ENCODE measurements at places on chromosomes 7 and 10. TPM values are rescaled to one million over a fixed set of nuclear protein-coding genes. Genes with fewer than 3 reads are reported as not detected.

Gene ADAM22
- 0.14 TPM for total RNA-seq

Gene OR13A1
- total RNA-seq: not detected

Gene GFRA1
- 8.9 TPM for total RNA-seq

Gene RALA
- 41.6 TPM for total RNA-seq

Gene SRRM3
- 5.6 TPM for total RNA-seq

Gene FAM204A
- total RNA-seq: 84.1 TPM

Gene MOGAT3
- not detected for total RNA-seq

Gene ADRA2A
- 0.07 TPM for total RNA-seq

Gene GALNT17
- total RNA-seq: not detected

Gene FBXO24
- 0.14 TPM for total RNA-seq

Gene MACROH2A2
- total RNA-seq: 24.2 TPM

Gene STRIP2
- total RNA-seq: 6.5 TPM

Gene CPED1
- not detected for total RNA-seq

Gene LRRN3
- 0.17 TPM for total RNA-seq

Gene GHRHR
- total RNA-seq: not detected

Gene GIMAP7
- not detected for total RNA-seq

Gene FGFR2
- 0.22 TPM for total RNA-seq

Gene IL15RA
- total RNA-seq: 3.6 TPM

Gene MALRD1
- not detected for total RNA-seq

Gene ELFN1
- 0.55 TPM for total RNA-seq

Gene SLC29A4
- total RNA-seq: 10.0 TPM

Gene SPAM1
- total RNA-seq: not detected

Gene SPDYE5
- not detected for total RNA-seq

Gene EBF3
- 0.19 TPM for total RNA-seq

Gene TMEM236
- 0.12 TPM for total RNA-seq

Gene NKX1-2
- not detected for total RNA-seq

Gene SPDYE2B
- not detected for total RNA-seq

Gene LIPJ
- not detected for total RNA-seq

Gene UCN3
- total RNA-seq: not detected

Gene MEOX2
- total RNA-seq: not detected

Gene PRTFDC1
- total RNA-seq: 16.0 TPM

Gene PRF1
- not detected for total RNA-seq

Gene OR2A12
- total RNA-seq: not detected

Gene UFSP1
- 4.7 TPM for total RNA-seq

Gene CFAP58
- total RNA-seq: 0.09 TPM

Gene AKR1C4
- total RNA-seq: 0.37 TPM

Gene SPDYE2
- total RNA-seq: not detected

Gene TDRD1
- not detected for total RNA-seq

Gene NPY4R2
- total RNA-seq: 27.3 TPM

Gene CRTAC1
- 1.7 TPM for total RNA-seq

Gene GBF1
- total RNA-seq: 26.8 TPM

Gene STOX1
- total RNA-seq: 0.86 TPM

Gene LIPM
- total RNA-seq: not detected

Gene ZCWPW1
- total RNA-seq: 1.7 TPM

Gene PLAU
- total RNA-seq: 161 TPM

Gene GPR15LG
- not detected for total RNA-seq

Gene ENTPD1
- total RNA-seq: not detected

Gene AKR1D1
- not detected for total RNA-seq

Gene CALHM1
- total RNA-seq: not detected

Gene CACNA2D1
- 8.3 TPM for total RNA-seq

Gene PRSS37
- total RNA-seq: not detected

Gene ASIC3
- total RNA-seq: 12.8 TPM

Gene PDZD7
- total RNA-seq: 1.2 TPM

Gene MYH16
- 0.87 TPM for total RNA-seq

Measured in A549 treated with CpdA at 1 μM for 4 hours (cell line).